ENCODE measurements at places on chromosomes 16 and 17.

GRCh38 chr16:50369133-50369804 lies 481 bp upstream of the BRD7 start:
- no peak for DNase-seq

- DNase-seq = no peak
These were observed 9.9 kb upstream of the ATP1B2 start for GRCh38 chr17:7640783-7641182.

- DNase-seq = no peak
These were observed 4.9 kb downstream of the MYADML2 start for GRCh38 chr17:81942167-81942553.

- DNase-seq = peak; percentile 73
These were observed 22.9 kb upstream of the CORO6 start for GRCh38 chr17:29645515-29646051.

DNA sequence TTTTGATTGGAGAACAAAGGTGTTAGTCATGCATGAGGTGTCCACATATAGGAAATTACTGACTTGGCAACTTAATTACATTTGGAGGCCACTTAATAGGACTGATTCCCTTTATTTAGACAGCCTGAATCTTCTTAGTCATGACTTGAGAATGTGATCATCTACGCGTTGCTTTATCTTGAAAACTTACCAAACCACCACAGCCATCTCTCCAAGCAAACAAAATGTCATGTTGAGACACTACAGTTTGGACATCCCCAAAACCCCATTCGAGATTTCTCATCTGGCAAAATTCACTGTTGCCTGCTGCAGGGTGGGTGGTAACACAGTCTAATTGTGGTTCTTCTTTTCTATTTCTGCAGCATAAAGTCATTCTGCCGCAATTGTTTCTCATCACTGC lies 176.5 kb upstream of the CDH5 start:
- DNase-seq = no peak

- DNase-seq = no peak
These were observed 16.7 kb downstream of the IL34 start for GRCh38 chr16:70662991-70663523.

DNA sequence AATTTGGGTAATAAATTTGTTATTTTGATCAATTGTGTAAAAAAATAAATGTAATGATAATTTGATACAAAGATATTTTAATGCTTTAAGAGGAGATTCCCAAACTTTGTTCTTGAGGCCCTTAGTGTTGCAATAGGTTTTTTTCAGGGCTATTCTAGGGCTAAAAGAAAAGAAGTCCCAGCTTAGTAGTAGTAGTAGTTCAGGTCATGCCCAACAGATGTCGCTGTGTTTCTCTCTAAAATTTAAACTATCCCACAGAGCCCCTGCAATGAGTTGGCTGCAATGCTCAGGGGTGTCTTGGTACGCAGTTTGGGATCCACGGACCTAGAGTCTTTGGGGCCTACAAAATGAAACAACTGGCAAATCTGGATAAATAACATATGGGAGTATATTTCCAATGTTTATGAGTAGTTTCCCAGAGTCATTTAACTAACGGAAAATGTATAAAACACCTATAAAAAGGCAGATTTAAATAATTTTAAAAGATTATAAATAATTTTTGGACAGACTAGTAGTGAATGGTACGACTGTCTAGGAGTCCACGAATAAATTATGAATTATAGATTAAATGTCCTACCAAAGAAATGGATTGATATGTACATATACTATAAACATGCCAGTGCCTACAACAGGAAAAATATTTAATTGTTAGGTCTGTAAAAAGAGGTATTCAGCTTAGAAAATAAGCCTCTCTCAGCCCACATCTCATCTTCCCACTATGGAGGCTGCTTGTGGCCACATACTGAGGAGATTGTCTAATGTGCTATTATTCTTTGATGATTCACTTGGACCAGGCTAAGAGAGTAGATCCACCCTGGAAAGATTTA lies 228.5 kb upstream of the PMFBP1 start:
- peak; percentile 45 for DNase-seq

DNA sequence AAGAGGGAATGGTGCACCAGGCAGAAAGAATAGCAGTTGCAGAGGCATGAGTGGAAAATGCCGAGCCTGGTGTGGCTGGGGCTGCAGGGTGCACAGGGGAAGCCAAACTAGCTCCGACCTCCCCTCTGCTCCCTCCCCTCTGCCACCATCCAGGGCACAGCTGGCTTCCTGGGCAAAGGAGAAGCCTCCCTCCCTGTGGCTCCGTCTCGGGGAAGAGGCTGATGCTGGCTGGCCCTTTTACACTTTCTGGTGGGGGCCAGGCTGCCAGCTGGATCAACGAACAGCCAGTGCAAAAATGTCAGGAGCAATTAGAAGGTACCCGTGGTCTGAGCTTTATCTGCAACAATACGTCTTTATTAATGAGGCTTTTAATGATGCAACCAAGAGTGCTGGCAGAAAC lies 37.1 kb upstream of the KCNJ12 start:
- no peak for DNase-seq

All from NCI-H524 (cell line).